H54 (cell line): ENCODE measurements at places on chromosomes 5 and 9.

DNA sequence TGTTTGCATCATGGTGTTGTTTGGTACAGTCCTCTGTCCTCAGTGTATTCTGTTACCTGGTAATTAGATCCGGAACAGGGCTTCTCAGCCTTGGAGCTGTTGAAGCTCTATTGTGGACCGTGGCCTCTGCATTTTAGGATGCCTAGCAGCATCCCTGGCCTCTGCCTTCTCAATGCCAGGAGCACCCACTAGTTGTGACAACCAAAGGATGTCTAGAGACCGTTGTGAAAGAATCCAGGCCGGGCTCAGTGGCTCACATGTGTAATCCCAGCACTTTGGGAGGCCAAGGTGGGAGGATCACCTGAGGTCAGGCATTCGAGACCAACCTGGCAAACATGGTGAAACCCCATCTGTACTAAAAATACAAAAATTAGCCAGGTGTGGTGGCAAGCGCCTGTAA is 159.6 kb downstream of the CACNA1B start:
- no peak for DNase-seq

DNA sequence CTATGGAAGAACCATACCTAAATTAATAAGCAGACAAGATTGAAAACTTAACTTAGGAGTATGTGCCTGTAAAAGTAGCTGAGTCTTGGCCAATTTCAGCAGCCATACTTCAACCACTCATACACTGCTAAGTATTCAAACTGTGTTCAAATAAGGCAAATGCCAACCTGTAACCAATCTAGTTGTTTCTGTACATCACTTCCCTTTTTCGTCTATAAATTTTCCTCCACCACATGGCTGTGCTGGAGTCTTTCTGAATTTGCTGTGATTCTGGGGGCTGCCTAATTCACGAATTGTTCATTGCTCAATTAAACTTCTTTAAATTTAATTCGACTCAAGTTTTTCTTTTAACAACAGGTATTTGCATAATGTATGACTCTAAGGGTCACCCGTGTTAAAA is 184.4 kb downstream of the PLK2 start:
- no peak for DNase-seq

- no peak for DNase-seq
Observed at GRCh38 chr5:135605221-135605620, 26.4 kb upstream of the CXCL14 start.

- no peak for DNase-seq
Observed at GRCh38 chr5:67027171-67027570, 169.4 kb downstream of the CD180 start.

GRCh38 chr5:149683964-149684363 is 46.1 kb upstream of the PPARGC1B start:
- no peak for DNase-seq

DNA sequence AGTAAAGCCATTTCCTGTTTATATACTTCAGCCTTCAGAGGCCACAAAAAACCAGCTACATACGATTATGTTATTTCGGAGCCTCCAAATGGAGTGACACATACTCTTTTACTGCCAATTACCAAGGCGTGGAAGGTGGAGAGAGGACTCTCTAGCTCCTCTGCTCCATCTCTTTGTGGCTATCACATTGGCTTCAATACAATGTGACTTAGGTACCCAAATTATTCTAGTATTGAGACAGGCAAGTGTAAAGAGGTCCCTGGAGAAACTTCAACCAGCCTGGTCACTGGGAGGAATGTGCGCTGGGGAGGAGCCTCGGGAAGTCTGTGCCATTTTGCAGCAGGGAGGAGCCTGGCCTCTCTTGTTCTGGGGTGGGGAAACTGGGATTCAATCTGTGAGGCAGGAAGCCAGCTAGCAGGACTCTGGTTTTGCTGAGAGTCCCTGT is 85.8 kb upstream of the TAS2R1 start:
- DNase-seq: no peak
